NCI-H345 (cell line): ENCODE measurements at places on chromosomes 5 and 9.

DNA sequence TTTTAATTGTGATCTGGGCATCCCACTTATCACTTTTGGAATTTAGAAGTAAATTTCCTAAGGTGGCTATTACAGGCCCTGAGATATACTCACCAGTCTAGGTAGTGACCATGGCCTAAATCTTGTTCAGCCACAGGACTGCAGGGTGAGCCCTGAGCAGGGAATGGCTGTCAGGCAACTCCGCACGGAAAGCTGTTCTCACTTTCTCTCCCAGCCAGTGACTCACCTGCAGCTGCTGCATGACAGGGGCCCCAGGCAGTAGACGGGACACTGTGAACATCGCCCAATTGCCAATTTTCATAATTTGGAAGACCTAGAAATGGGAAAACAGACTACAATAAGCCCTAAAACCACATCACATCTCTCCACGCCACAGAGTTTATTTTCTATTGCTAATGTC lies 69.6 kb upstream of the TAF1L start:
- DNase-seq: no peak

GRCh38 chr5:134511796-134512660 lies 13.4 kb upstream of the JADE2 start:
- no peak for DNase-seq

DNA sequence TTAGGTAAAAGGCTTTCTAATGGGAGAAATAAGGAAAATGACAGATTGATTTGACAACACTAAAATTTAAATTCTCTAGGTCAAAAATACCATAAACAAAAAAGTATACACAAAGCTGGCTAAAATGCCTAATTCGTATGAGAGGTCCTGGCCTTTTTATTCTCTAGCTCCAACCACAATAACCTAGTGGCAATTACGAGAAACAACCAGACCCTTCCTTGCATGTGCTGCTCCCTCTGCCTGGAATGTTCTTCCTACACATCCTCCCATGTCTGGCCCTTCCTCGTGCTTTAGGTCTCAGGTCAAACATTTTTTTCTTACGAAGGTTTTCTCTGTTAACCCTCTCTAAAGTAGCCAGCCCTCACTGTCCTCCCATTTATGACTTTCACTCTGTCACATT lies 176.4 kb upstream of the PLPPR1 start:
- no peak for DNase-seq

DNA sequence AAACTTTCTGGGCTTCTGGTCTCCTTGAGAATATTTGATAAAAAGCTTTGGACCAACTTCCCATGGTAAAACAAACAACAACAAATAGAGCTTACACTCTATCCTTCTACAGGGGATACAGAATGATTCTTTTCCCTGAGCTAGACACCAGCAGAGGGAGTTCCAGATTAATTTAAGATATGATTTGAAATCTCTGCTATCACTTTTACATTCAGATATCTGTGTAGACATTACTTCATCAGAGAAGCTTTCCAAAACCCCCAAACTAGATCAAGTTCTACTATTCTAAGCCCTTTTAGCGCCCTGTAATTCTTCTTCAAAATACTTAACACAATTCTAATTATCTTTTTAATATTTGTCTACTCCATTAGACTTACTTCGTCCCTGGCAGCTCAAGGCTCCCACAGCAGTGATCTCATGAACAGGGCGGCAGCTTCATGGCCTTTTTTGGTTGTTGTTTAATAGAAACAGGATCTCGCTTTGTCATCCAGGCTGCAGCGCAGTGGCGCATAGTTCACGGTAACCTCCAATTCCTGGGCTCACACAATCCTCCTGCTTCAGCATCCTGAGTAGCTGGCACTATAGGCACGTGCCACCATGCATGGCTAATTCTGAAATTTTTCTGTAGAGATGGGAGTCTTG lies 955 bp upstream of the GALNT12 start:
- no peak for DNase-seq

DNA sequence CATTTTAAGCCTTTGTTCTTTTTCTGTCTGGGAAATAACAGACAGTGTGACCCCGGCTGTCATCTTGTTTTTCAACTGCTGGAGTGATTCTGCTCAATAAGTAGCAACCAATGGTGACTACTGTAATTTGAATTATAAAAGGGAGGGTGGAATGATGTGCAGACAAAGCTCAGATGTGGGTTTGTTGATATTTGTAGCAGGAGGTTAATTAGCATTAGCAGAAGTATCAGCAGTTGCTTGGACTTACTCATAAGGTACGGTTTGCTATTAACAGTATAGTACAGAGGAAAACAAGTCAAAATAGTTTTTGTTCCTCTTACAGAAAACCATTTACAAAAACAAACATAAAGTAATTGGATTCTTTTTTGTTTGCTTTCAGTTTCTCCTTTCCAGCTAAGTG lies 140.4 kb downstream of the TUSC1 start:
- no peak for DNase-seq

GRCh38 chr5:68012831-68013230 lies 202.7 kb upstream of the PIK3R1 start:
- DNase-seq: no peak
